ENCODE measurements at places on chromosomes 5 and 9.
A peak's percentile ranks its signal among the peaks of the same experiment; 100 is the strongest.

- DNase-seq: peak; percentile 84
These were observed 31.6 kb upstream of the UBAC1 start for GRCh38 chr9:135992486-135993408.

DNA sequence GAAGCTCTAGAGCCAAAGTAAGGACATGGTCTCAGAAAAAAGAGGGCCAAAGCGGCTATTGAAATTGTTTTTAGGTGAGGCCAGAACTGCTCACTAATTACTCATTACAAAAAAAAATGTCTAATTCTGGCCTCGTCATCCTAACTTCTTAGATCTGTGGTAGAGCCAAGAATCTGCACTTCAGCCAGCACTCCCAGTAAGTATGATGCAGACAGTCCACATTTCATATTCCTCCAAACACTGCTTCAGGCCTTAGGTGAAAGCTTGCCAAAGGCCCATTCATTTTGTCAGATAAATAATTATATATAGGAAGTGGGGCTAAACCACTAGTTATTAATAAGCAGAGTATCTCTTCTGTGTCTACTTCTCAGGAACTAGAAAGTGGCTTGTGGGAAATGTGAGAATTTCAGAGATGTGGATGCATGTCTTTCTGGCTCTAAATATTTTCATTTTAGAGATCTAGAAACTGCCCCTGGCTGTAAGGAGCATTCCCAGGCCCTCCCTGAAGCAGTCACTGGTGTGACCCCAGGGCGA is 554.0 kb downstream of the TLE4 start:
- DNase-seq: peak; percentile 66

DNA sequence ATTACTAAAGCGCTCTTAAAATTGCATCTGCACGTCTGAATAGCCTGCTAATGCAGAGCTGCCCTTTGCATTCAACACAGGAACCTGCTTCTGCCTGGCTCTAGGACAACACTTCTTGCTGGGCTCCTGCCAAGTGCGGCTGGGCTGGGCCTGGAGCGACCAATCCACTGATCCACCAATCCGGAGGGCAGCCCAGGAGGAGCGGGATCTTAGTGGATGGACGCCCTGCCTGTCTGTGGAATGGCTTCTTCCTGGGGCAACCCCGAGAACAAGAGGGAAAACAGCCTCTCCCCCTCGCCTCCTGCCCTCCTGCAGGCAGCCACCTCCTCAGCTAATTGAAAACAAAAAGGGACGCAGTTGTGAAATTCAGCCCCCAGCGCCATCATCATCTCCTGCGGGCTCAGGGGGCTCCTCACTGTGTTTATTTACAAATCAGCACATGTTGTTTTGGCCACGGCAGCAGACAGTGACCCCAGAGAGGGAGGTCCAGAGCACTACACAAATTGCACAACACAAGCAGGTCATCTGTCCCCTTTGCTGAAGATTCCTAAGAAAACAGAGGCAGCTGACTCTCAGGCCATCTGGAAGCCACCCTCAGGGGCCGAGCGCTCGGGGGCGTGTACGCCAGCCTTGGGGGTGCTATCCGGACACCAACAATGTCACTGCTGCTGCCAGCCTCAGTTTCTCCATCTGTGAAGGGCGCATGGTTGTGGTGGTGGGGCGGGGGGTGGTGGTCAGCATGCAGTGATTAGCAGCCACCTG is 57.3 kb downstream of the GADD45G start:
- DNase-seq: peak; percentile 86

- DNase-seq: no peak
These were observed 4.6 kb upstream of the ERAP2 start for GRCh38 chr5:96871686-96872085.

GRCh38 chr9:3793971-3794383 is 268.2 kb upstream of the RFX3 start:
- DNase-seq: peak; percentile 15

DNA sequence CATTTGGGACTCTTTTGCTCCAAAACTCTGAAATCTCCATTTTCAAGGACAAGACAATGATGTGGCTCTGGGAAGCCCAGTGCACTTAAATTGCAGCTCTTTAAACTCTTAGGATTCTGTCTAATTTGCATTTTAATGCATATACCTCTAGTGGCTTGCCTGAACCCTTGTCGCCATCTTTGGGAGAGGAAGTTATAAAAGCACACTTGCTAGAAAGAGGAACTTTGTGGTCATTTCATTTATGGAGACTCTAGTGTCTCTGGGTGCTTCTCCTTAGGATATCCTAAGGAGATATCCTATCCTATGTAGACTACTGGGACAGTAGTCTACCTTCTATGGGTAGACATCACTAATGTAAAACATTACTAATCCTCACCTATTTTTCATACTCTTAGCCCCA is 77.3 kb upstream of the SLC1A3 start:
- no peak for DNase-seq

DNA sequence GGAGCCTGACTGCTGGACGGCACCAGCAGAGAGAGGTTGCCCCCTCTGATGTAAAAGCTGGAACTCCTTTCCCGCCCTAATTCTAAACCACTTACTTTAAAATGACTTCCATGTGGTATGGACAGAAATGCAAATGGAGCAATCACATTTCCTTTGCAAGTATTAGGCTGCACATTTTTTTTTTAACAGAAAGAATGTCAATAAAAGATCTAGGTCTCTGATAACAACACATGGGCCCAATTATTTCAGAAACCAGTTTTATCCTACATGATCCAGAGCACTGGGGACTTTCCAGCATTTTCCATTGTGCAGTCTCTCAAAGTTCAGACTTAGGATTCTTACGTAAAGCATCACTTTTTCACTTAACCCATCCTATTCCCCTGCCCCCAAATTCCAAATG is 203.7 kb downstream of the NXNL2 start:
- DNase-seq: peak; percentile 71

DNA sequence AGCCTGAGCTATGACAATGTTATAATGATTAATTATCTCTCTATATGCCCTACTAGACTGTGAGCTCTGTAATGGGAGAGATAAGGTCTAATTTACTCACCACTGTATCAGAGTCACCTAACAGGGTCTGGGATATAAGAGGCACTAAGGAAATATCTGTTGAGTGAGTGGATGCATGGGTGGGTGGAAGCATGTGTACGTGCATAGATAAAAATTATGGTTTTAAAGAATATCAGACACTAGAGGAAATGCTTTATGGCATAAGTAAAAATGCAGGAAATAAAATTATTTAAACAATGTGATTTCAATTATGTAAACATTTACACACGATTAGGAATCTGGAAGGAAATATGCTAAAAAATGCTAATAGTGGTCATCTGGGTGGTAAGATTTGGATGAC is 137.8 kb downstream of the SPOCK1 start:
- peak; percentile 65 for DNase-seq

DNA sequence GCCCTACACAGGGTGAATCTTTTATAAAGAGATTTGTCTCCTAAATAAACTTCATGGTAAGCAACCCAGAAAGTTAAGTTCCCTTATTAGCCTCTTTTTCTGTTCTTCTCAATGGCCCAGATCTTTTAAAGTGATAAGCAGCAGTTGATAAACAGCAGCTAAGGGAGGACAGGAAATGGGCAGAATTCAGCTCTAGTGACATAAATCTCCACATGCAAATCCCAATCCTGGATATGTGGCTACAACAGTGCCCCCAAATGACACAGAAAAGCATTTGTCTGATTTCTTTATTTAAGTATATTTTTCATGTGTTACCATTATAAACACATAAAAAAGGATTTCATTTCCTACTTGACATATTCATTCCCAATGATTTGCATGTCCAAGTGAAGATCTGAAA is 199.0 kb downstream of the DTWD2 start:
- no peak for DNase-seq

DNA sequence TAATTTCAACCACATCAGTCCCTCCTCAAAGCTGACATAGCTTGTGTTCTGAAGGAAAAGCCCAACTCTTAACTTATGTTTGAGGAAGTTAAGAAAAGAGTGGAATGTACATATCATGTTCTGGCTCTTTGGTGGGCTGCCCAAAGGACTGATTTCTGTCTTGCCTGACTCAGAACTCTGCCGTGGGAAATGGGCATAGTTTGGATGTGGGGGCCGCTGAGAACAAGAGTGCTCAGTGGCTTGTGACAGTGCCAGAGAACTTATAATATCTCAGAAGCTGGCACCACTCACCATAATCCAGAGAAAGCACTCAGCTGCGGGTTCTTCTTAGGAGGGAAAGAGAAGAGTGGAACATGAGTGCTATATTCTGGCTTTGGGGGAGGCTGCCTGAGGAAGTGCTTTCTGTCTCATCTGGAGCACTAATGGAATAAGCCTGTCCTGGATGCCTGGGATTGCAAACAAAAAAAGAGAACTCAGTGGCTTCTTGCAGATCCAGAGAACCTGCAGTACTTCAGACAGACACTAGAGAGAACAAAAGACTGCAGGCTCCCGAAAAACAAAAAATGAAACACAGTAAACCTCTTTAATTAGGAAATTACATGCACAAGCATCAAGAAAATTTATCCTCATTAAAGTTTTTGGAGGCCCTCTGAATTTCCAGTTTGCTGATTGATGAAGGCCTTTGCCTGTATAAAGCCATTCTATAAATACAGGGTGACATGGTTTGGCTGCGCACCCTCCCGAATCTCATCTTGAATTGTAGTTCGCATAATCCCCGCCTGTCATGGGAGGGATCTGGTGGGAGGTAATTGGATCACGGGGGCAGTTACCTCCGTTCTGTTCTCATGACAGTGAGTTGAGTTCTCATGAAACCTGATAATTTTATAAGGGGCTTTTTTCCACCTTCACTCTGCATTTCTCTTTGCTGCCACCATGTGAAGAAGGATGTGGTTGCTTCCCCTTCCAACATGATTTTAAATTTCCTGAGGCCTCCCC is 207.0 kb downstream of the DMAC1 start:
- DNase-seq: no peak

DNA sequence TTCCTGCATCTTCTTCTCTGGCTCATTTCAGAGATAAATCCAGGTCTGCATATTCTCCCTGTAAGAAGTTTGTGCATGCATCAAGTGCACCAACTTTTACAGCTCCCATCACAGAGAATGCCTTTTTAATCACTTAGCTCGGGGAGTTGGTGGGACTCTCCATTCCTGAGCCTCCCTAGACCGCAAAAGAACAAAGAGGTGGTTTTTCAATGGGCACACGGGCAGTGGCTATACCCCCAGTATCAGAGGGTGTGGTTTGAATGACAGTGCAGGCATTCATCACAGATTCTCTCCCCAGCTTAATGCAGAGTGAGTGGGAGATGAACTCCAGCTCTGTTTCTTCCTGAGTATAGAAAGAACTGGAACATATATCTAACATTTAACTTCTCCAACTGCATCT is 264.7 kb upstream of the NR4A3 start:
- no peak for DNase-seq

DNA sequence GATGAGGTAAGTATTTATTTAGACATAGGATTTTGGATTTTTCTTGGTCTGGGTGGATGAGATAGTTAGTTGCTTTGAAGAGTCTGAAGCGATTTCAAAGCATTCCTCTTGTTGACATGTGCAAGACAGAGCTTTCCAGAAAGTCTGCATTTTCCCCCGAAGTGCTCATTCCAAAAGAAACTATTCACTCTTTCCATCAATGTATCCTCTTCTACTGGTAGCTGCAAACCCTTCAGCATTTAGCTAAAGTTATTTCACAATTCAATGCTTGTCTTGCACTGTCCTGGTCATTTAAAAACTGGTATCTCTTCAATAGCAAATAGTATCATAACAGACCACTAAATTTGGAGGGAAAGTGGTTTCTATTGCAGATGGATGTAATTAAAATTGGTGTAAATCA is 13.0 kb downstream of the NREP start:
- peak; percentile 44 for DNase-seq

DNA sequence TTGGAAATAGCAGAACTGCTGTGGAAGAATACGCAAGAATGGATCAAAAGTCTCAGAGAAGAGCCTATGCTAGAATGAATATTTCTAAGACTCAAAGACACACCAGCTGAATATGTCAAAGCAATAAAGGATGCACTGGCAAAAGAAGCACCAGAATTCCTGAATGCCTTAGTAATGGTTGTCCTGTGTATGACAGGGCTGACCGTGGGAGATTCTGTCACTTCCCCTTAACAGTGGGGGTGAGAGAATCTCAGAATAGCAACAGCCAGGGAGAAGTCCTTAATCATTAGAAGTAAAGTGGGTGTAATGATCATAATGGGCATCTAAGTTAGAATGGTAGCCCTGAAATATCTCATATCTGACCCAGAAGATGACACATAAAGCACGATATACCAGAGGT is 14.6 kb upstream of the PRR16 start:
- DNase-seq: peak; percentile 46

DNA sequence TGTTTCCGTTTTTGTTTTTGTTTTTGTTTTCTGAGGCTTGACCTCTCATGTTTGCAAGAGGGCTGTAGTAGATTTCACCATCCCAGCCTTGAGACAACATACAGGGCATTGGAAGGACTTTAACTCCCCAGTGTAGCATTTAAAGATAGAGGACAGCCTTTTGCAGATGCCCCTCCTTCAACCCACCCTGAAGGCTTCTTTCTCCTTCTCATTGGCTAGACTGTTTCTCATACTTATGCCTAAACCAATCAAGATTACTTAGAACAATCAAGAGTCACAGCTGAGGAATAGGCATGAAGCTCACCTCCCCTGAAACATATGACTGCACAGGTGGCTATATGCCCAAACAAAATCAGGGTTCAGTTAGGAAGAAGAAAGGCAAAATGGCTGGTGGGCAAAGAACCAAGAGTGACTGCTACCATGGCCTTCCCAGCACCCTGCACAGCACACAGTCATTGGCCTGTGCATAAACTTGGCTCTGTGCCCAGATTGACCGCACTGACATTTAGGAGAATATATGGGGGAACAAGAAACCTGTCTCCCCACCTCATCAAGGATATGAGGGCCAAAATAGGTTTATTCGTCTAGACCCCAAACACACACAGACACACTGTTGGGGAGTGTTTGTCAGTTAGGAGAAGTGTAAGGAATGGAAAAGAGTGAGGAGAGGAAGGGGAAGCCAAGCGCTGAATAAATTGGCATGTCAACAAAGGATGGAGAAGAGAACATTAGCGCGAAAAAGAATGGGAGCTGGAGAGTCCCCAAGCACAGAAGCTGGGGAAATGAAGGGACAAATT is 137.3 kb upstream of the RANBP3L start:
- DNase-seq: no peak

DNA sequence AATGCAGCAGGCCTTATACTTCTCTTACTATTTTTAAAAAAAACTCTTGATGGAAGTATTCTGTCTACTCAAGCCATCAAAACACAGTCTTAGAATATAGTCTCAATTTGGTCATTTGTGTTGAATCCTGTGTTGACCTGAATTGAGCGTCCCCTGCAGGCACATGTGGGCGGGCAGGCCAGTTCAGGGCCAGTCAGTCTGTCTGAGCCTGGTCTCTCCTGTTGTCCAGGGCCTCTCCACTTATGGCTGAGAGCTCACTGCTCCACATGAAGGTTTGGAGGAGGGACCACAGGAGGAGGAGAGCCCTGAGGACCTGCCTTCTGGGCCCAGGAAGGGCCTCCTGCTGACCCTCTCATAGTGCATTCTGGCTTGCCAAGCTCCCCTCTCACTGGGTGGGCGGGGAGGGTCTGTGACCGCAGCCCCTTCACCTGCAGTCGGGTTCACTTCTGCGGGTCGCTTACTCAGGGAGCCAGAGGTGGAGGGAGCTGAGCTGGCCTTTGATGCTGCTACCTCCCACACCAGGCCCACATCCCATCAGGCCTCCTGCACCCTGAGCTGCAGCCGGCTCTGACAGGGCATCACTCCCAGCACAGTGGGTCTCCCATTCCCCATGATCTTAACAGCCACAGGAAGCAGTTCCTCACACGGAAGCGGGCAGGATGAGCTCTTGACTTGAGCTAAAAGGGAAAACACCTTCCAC is 178.2 kb upstream of the S1PR3 start:
- no peak for DNase-seq

Measured in IMR-90 (cell line).